ENCODE measurements at places on chromosomes 7 and 10. TPM values are rescaled to one million over a fixed set of nuclear protein-coding genes. Genes with fewer than 3 reads are reported as not detected.

The INTS1 gene
- polyA plus RNA-seq = 26.1 TPM

The SKAP2 gene
- polyA plus RNA-seq = 55.2 TPM

DNA sequence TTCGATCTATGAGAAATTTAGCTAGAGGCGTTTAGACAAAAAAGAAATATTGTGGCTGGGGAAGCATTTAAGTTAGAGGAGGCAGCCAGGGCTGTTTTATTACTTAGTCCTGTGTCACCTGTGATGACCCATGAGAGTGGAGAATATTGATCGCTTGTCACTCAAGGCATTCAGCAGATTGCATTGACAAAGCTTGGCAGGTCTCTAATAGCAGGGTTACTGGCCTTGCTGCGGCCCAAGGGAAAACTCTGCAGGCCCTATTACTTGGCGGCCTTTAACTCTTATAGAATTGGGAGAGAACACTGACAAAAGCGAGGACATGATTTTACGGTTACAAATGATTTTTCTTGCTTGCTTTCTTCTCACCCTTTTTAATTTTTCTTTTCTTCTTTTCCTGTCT is 473.5 kb downstream of the AUTS2 start:
- DNase-seq = no peak
- H3K36me3 ChIP-seq = no peaks in the 10 kb centered on the region
- H3K4me1 ChIP-seq = no peaks in the 10 kb centered on the region
- no peak overlapping the region for H3K4me3 ChIP-seq
- H3K27ac ChIP-seq = no peak overlapping the region
- no peaks in the 10 kb centered on the region for H3K27me3 ChIP-seq

The CYP26A1 gene
- polyA plus RNA-seq = not detected

GRCh38 chr10:132110111-132110521 is 44.4 kb downstream of the JAKMIP3 start:
- no peaks in the 10 kb centered on the region for H3K4me1 ChIP-seq
- no peaks in the 10 kb centered on the region for H3K36me3 ChIP-seq
- DNase-seq = no peak
- H3K27me3 ChIP-seq = no peaks in the 10 kb centered on the region
- no peak overlapping the region for H3K27ac ChIP-seq

The LEP gene
- polyA plus RNA-seq = not detected

GRCh38 chr7:10998996-10999757 is 25.5 kb downstream of the PHF14 start:
- H3K4me3 ChIP-seq = no peak overlapping the region
- no peaks in the 10 kb centered on the region for H3K36me3 ChIP-seq
- H3K27ac ChIP-seq = no peak overlapping the region
- H3K27me3 ChIP-seq = no peaks in the 10 kb centered on the region
- DNase-seq = no peak

DNA sequence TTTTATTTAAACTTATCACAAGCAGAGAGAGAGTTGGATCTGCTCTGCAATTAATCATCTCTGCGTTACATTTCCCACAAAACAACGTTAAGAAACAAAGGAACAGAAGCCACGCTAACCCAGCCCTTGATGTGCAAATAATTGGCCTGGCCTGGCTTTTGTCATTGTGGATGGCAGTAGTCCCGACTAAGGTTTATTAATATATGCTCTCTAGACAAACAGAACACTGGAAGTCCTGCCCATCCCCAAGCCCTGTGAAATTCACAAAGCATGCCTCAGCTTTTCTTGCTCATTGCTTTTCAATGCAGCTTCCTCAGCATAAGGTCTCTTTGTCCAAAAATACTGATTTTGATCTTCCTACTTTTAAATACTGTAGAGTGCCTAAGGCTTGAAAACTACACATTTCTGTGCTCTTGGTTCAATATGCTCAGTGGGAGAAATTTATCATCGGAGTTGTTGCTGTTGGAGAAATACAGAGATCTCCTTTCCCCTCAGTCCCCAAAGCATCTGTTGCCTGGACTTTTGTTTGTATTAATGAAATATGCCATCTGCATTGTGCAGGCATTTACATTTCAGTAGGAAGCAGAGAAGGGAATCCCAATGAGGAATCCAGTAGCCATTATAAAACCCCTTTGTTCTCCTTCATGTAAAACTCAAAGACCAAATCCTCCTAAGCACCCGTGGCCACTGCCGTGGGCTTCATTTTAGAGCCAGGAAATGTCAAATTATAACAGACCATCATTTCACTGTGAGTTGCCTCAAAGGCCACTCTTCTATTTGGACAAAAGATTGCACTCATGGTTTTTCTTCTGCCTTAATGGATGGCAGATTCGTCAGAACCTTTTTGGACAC is 61.1 kb downstream of the SORCS1 start:
- no peak overlapping the region for H3K4me3 ChIP-seq
- no peaks in the 10 kb centered on the region for H3K36me3 ChIP-seq
- H3K27me3 ChIP-seq = no peaks in the 10 kb centered on the region
- DNase-seq = no peak
- H3K4me1 ChIP-seq = no peaks in the 10 kb centered on the region

DNA sequence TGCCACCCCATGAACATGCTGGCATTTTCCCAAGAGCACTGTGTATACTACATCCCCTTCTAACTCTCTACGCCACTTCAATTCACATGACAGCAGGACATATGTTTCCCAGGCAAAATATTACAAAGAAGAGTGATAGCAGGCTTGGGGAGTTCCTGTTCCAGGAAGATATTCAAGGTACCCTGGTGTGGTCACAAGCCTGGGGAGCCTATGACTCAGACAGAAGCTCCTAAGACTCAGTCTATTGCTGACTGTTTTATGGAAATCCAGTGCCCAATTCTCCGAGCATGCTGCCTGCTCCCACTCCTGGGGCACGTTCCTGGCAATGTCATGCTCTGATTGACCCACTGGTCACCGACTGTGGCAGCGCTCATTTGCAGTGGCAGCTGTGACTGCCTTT is 23.5 kb upstream of the ABLIM1 start:
- no peaks in the 10 kb centered on the region for H3K36me3 ChIP-seq
- no peaks in the 10 kb centered on the region for H3K27me3 ChIP-seq
- no peak overlapping the region for H3K27ac ChIP-seq
- no peaks in the 10 kb centered on the region for H3K4me1 ChIP-seq
- no peak for DNase-seq

The NPC1L1 gene
- polyA plus RNA-seq = not detected

- no peaks in the 10 kb centered on the region for H3K27me3 ChIP-seq
- peak overlapping the region; percentile 18 for H3K27ac ChIP-seq
- H3K36me3 ChIP-seq = no peaks in the 10 kb centered on the region
- H3K4me1 ChIP-seq = peaks cover 76% of the 10 kb centered on the region
- peak; percentile 71 for DNase-seq
Measured at GRCh38 chr7:77351539-77352004, 64.6 kb downstream of the GSAP start.

DNA sequence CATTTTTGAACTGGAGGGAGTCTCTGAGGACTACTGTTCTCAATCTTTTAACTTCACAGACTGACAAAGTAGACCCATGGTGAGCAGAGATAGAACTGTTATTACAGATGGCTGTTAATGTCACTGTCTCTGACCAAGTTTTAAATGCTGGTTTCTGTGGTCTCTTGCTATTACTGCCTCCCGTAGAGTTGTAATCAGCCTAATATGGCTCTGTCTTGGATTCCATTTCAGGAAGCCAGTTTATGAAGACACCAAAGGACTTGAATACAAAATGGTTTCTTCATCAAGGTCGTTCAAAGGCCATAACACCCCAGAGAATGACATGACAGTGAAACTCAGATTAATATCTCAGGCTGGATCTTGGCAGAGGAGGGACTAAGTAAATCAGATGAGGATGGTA is 3.9 kb downstream of the SFRP4 start:
- DNase-seq = no peak
- H3K4me1 ChIP-seq = no peaks in the 10 kb centered on the region
- peaks cover 8% of the 10 kb centered on the region for H3K27me3 ChIP-seq
- H3K36me3 ChIP-seq = no peaks in the 10 kb centered on the region

GRCh38 chr7:2181077-2181854 is 51.5 kb downstream of the MAD1L1 start:
- H3K27me3 ChIP-seq = no peaks in the 10 kb centered on the region
- H3K36me3 ChIP-seq = no peaks in the 10 kb centered on the region
- no peak overlapping the region for H3K4me3 ChIP-seq
- DNase-seq = no peak

GRCh38 chr10:78269060-78269459 is 235.4 kb downstream of the RPS24 start:
- H3K36me3 ChIP-seq = no peaks in the 10 kb centered on the region
- no peak overlapping the region for H3K27ac ChIP-seq
- H3K27me3 ChIP-seq = no peaks in the 10 kb centered on the region
- H3K4me3 ChIP-seq = no peak overlapping the region

The SBDS gene
- 79.5 TPM for polyA plus RNA-seq

DNA sequence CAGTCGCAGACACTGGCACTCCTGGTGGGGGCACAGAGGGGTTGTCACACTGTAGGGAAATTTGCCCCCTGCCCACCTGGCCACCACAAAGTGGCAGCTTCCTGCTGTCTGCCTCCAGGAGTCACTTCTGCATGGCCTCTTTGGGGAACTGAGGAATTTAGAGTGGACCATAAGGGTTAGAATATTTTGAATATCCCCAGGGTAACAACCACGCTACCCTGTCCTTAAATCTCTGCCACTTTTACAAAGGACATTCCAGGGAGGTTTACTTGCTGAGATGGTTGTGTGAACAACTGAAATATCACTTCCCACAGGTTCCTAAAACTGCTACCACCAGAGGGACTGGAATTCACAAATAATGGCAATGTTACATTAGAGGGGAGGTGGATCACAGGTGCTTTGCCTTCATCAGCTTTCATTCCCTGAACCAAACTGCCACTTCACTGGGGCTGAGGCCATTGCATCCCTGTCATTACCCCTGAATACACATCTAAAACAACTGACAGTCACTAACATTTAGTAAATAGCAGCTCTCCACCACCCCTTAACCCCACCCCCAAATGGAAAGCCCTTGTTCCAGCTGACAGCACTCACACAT is 88.1 kb upstream of the IFRD1 start:
- no peaks in the 10 kb centered on the region for H3K27me3 ChIP-seq
- no peak overlapping the region for H3K4me3 ChIP-seq
- DNase-seq = no peak
- H3K27ac ChIP-seq = no peak overlapping the region
- H3K36me3 ChIP-seq = no peaks in the 10 kb centered on the region
- H3K4me1 ChIP-seq = no peaks in the 10 kb centered on the region

The CFAP58 gene
- not detected for polyA plus RNA-seq

The PRF1 gene
- 762 TPM for polyA plus RNA-seq

GRCh38 chr10:85545874-85546273 is 820.7 kb downstream of the GRID1 start:
- no peak overlapping the region for H3K27ac ChIP-seq
- H3K4me3 ChIP-seq = no peak overlapping the region
- no peaks in the 10 kb centered on the region for H3K27me3 ChIP-seq
- no peaks in the 10 kb centered on the region for H3K36me3 ChIP-seq
- no peaks in the 10 kb centered on the region for H3K4me1 ChIP-seq
